ENCODE measurements at places on chromosomes 5 and 9. TPM values are rescaled to one million over a fixed set of nuclear protein-coding genes. Genes with fewer than 3 reads are reported as not detected.

DNA sequence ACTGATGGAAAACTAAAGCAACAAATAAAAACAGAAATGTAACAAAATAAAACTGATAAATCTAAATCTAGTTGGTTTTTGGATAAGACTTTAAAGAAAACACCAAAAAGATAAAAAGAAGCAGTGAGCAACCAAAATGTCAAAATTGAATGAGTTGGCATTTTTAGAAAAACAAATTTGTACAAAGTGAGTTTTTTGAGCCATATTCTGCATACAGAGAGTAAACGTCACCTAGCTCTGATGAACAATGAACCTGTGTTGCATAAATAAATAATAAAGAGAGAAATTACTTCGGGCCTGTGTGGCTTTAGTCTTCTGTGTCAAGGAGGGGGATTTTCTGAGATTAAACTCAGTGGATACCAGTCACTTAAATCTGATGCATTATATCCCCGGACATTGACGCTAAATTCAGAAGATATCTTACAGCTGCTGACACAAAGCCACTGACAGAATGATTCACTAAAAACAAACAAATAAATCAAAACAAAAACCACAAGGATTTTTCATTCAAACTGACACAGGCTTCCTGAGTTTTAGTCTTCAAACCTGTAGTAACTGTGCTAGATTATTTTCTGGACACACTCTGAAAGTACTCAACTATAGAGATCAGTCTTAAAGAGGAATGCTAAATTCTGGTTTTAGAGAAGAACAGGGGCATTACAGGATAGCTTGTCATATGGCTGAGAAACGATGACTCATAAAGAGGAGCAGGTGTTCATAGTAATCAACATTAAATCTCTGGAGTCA lies 403.5 kb upstream of the ST8SIA4 start:
- no peaks in the 10 kb centered on the region for H3K4me1 ChIP-seq
- H3K27me3 ChIP-seq: no peaks in the 10 kb centered on the region
- H3K4me3 ChIP-seq: no peak overlapping the region
- no peaks in the 10 kb centered on the region for H3K36me3 ChIP-seq

- no peak overlapping the region for H3K4me3 ChIP-seq
- no peaks in the 10 kb centered on the region for H3K27me3 ChIP-seq
- no peak for DNase-seq
- H3K27ac ChIP-seq: no peak overlapping the region
These were observed 110.4 kb upstream of the IFNK start for GRCh38 chr9:27413511-27414219.

GRCh38 chr9:79809316-79809876 lies 237.6 kb downstream of the TLE4 start:
- H3K36me3 ChIP-seq: no peaks in the 10 kb centered on the region
- no peak overlapping the region for H3K27ac ChIP-seq
- DNase-seq: no peak
- no peak overlapping the region for H3K4me3 ChIP-seq
- no peaks in the 10 kb centered on the region for H3K27me3 ChIP-seq

DNA sequence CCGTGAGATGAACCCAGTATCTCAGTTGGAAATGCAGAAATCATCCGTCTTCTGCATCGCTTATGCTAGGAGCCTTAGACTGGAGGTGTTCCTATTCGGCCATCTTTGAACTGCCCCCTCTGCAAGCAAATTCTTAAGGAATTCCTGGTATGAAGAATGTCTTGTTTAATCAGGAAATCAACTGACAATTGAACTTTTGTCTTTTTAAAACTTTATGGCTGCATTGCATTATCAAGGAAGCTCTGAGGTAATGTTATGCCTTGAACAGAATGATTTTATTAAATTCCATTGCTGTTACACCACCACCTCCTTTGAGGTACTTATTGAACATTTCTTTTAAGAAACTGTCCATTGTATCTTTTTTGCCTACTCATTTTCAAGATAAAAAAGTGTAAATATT lies 1915.7 kb upstream of the CDH9 start:
- H3K27me3 ChIP-seq: no peaks in the 10 kb centered on the region
- H3K36me3 ChIP-seq: peaks cover 7% of the 10 kb centered on the region
- DNase-seq: no peak

GRCh38 chr9:130021123-130021522 lies 21.9 kb downstream of the FNBP1 start:
- DNase-seq: no peak
- no peak overlapping the region for H3K27ac ChIP-seq
- no peaks in the 10 kb centered on the region for H3K27me3 ChIP-seq
- no peaks in the 10 kb centered on the region for H3K4me1 ChIP-seq

DNA sequence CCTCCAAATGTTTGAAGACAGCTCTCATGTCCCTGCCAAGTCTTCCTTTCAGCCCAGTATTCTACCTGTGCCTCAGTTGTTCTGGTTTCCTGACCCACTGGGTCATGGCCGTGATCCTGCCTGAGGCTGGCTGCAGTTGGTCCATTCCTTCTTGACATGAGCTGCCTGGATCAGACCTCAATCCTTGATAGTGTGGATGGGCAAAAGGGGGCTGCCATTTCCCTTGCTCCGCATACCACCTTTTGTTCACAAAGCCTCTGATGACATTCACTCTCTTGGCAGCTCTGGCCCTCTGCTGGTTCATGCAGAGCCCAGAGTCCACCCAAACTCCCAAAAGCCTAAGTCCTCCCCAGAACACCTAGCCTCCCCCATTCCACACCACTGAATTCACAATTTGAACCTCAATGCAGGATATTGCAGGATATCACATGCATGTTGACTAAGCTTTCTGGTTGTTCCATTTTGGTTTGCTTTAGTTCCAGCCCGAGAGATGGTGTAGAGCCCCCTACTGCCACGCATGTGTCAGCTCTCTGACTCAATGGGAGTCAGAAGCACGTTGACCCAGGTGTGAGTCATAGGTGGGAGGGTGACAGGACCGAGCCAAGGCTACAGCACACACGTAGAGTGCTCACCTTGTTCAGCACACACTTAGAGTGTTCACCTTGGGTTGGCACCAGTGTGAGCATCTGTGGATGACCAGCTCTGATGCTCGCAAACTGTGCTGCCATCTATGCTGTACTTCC lies 137.2 kb downstream of the MTX3 start:
- no peak for DNase-seq
- H3K27ac ChIP-seq: no peak overlapping the region
- no peaks in the 10 kb centered on the region for H3K36me3 ChIP-seq
- no peaks in the 10 kb centered on the region for H3K27me3 ChIP-seq

- H3K27me3 ChIP-seq: no peaks in the 10 kb centered on the region
- H3K27ac ChIP-seq: no peak overlapping the region
- no peak overlapping the region for H3K4me3 ChIP-seq
- no peaks in the 10 kb centered on the region for H3K4me1 ChIP-seq
These were observed 14.0 kb upstream of the LOX start for GRCh38 chr5:122091936-122092600.

DNA sequence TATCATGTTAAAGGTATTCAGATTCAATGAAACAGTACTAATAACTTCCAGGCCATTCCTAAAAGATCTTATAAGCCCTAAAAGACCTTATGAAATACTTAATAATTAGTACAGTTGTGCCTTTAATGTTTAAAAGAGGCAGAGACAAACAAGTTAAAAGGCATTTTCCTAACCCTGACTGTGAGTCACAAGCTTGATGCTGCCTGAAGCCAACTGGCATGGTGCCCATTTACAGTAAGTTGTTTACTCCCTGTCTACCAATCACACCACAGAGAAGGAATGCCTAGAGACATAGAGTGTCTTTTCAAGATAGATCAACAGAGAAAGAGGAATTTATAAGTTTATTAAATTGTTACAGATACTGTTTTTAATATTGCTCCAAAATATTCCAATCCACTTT lies 47.8 kb downstream of the NR3C1 start:
- DNase-seq: no peak
- H3K36me3 ChIP-seq: no peaks in the 10 kb centered on the region
- H3K27ac ChIP-seq: no peak overlapping the region
- no peaks in the 10 kb centered on the region for H3K4me1 ChIP-seq
- no peak overlapping the region for H3K4me3 ChIP-seq

GRCh38 chr5:149345892-149346222 lies 558 bp downstream of the GRPEL2 start:
- no peaks in the 10 kb centered on the region for H3K4me1 ChIP-seq
- H3K27ac ChIP-seq: no peak overlapping the region
- DNase-seq: no peak
- H3K36me3 ChIP-seq: peaks cover 40% of the 10 kb centered on the region
- no peaks in the 10 kb centered on the region for H3K27me3 ChIP-seq
- H3K4me3 ChIP-seq: peak overlapping the region; percentile 91

GRCh38 chr5:40655138-40655537 lies 24.6 kb upstream of the PTGER4 start:
- H3K4me1 ChIP-seq: no peaks in the 10 kb centered on the region
- no peak for DNase-seq
- H3K27me3 ChIP-seq: no peaks in the 10 kb centered on the region
- H3K36me3 ChIP-seq: no peaks in the 10 kb centered on the region

- no peaks in the 10 kb centered on the region for H3K4me1 ChIP-seq
- DNase-seq: no peak
- H3K27me3 ChIP-seq: no peaks in the 10 kb centered on the region
- no peak overlapping the region for H3K27ac ChIP-seq
These were observed 15.4 kb upstream of the WNK2 start for GRCh38 chr9:93168581-93168980.

GRCh38 chr5:163596608-163597315 lies 91.3 kb downstream of the MAT2B start:
- H3K27ac ChIP-seq: no peak overlapping the region
- H3K36me3 ChIP-seq: no peaks in the 10 kb centered on the region
- no peak overlapping the region for H3K4me3 ChIP-seq
- no peaks in the 10 kb centered on the region for H3K4me1 ChIP-seq
- no peaks in the 10 kb centered on the region for H3K27me3 ChIP-seq
- no peak for DNase-seq

GRCh38 chr9:18639911-18640310 lies 166.0 kb downstream of the ADAMTSL1 start:
- no peaks in the 10 kb centered on the region for H3K4me1 ChIP-seq
- H3K27ac ChIP-seq: no peak overlapping the region
- no peaks in the 10 kb centered on the region for H3K36me3 ChIP-seq
- H3K4me3 ChIP-seq: no peak overlapping the region

DNA sequence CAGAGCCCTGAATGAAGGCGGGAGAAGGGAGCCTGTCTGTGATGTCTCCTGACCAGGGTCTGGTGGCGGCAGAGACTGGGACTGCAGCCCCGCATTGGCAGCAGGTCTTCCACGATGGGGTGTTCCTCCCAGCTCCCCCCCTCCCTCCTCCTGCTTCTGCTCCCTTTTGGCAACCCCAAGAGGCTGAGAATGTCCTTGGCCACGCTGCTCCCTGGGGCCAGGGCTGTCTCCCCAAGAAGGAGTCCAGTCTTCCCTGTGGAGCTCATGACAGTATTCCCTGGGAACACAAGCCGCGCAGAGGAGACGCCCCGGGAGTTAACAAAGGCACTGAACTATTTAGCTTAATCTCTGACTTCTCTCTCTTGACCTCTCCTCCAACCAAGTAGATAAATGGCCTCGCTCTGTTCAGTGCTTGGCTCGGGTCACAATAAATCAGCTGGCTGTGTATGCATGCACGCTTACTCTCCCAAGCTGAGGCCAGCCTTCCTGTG lies 84.0 kb upstream of the NEURL1B start:
- DNase-seq: no peak
- H3K27ac ChIP-seq: no peak overlapping the region
- H3K4me3 ChIP-seq: no peak overlapping the region
- H3K4me1 ChIP-seq: no peaks in the 10 kb centered on the region
- H3K36me3 ChIP-seq: no peaks in the 10 kb centered on the region
- H3K27me3 ChIP-seq: no peaks in the 10 kb centered on the region

- H3K27me3 ChIP-seq: no peaks in the 10 kb centered on the region
- no peaks in the 10 kb centered on the region for H3K4me1 ChIP-seq
- no peak overlapping the region for H3K27ac ChIP-seq
- H3K36me3 ChIP-seq: no peaks in the 10 kb centered on the region
- H3K4me3 ChIP-seq: no peak overlapping the region
These were observed 389.0 kb downstream of the TAF11L14 start for GRCh38 chr5:18023275-18023674.

- no peaks in the 10 kb centered on the region for H3K27me3 ChIP-seq
- no peak for DNase-seq
- H3K4me3 ChIP-seq: no peak overlapping the region
- H3K27ac ChIP-seq: no peak overlapping the region
These were observed 27.2 kb upstream of the ELL2 start for GRCh38 chr5:95988877-95989276.

DNA sequence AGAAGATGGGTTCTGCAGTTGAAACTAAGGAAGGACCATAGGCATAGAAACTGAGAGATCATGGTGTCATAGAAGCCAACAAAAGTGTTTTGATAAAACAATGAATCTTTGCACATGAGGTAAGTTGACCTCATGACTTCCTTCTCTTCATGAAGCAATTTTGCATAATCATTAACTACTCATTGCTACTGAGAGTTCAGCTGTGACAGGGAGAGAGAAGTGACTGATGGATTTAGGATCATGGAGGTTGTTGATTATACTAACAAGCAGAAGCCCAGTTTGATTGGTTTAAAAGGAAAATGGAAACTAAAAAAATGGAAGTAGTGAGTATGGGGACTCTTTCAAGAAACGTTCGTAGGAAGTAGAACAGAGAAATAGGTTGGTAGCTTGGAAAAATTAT lies 51.2 kb downstream of the PARP8 start:
- no peak for DNase-seq
- H3K4me1 ChIP-seq: peaks cover 3% of the 10 kb centered on the region
- no peak overlapping the region for H3K27ac ChIP-seq
- no peak overlapping the region for H3K4me3 ChIP-seq

DNA sequence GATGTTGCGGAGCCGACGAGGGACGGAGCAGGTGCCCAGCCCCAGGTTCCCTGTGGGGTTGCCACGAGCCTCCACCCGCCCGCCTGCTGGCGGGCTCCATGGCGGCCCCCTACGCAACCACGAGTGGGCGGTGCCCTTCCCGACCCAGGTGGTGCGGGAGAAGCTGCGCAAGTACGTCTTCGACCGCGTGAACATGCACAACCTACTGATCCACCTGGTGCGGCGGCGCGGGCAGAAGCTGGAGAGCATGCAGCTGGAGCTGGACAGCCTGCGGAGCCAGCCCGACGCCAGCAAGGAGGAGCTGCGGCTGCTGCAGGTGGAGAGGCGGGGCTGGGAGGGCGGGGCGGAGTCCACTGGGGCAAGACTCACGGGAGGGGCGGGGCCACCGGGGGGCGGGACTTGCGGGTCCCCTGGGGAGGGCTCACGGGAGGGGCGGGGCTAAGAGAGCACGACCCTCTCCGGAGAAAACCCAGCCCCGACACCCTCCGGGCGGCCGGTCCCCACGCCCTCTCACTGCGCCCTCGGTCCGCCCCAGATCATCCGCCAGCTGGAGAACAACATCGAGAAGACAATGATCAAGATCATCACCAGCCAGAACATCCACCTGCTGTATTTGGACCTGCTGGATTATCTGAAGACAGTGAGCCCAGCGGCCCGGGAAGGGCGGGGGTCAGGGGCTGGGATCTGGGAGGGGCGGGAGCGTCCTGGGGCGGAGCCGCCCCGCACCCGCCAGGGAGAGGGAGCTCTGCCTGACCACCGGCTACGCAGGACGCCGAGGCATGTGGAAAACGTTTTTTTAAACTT lies 3.9 kb downstream of the CCDC183 start:
- H3K27me3 ChIP-seq: no peaks in the 10 kb centered on the region
- no peaks in the 10 kb centered on the region for H3K4me1 ChIP-seq
- no peak overlapping the region for H3K27ac ChIP-seq

The PCDHA11 gene
- total RNA-seq: 6.6 TPM

The DMRT2 gene
- total RNA-seq: not detected

The SLC24A2 gene
- total RNA-seq: 5.0 TPM

The TRMO gene
- 8.6 TPM for total RNA-seq

The HAPLN1 gene
- total RNA-seq: 0.22 TPM

The STPG3 gene
- not detected for total RNA-seq

The PCDHB14 gene
- 1.5 TPM for total RNA-seq

The INSL4 gene
- not detected for total RNA-seq

The WDR38 gene
- not detected for total RNA-seq

The BRD3 gene
- total RNA-seq: 63.6 TPM

The CD72 gene
- total RNA-seq: 3.3 TPM

All from H9 (cell line).